NCI-H524 (cell line): ENCODE measurements at places on chromosomes 16 and 17.

DNA sequence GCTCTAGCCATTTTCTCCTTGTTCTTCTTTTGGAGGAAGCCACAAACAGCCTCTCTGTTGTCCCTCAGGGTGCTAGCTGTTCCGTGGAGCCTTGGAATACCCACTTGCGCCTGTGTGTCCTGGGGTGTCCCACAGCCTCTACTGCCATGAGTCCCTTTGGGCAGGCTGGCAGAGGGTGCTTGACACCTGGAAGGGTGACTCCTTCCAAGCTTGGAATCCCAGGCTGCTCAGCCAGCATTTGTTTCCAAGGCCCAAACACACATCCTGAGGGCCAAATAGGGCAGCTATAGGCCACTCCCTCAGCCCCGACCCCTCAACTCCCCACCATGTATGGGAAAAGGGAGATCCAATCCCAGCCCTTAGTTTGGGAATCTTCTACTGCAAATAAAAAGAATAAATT is 14.9 kb downstream of the ZNHIT3 start:
- DNase-seq = no peak

DNA sequence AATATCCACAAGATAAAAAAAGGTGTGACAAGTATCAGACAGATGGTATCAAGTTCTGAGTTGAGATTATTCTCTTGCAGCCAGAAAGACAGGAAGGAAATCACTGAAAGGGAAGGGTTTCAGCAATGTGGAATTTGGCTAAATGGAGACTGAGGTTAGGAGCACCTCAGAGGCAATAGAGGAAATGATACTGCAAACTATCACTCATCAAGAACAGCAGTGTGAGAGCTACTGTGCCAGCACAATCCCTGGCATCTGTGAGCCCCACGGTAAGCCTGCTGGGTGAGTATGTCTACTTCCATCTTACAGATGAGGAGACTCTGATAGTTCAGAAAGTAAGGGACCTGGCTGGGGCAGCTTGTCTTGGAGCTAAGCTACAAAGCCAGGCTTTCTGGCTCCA is 162.0 kb downstream of the SALL1 start:
- DNase-seq = no peak

GRCh38 chr17:27462714-27463113 is 6.5 kb downstream of the KSR1 start:
- DNase-seq = no peak

DNA sequence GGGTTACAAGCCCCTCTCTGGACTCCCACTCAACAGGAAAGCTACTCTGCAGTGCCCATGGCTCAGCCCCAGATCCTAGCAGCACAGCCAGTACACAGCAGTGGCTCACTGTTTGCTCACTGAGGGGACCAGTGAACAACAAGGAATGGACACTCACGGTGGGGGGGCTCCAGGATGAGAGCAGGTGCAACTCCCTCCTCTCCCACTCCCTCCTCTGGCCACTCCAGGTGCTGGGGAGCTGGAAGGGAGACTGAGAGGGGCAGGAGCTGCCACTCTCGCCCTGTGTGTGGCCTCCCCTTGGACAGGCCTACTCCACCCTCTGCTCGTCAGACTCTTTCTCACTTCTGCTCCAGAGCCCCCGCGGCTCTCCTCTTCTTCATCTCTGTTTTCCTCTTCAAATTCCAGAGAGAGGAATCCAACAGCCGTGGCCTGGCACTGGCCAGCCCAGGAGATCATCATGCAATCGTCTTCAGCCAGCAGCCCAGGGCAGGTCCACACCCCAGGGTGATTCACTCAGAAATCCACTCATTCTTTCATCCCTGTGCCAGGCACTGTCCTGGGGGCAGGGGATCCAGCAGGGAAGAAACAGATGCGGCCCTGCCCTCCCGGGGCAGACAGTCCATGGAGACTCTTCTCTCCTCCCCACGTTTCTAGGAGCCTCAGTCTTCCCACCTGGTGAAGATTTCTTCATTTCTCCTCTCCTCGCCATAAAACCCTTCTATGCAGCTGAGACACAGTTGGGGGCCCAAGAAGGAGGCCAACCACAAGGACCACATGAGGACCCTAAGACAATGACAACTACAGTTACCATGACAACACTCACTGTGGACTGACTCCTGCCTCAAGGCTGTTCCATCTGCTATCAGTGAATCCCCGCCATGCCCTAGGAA is 30.7 kb downstream of the CFAP20 start:
- DNase-seq = no peak

GRCh38 chr16:70267516-70267915 is 15.8 kb upstream of the EXOSC6 start:
- DNase-seq = peak; percentile 29

DNA sequence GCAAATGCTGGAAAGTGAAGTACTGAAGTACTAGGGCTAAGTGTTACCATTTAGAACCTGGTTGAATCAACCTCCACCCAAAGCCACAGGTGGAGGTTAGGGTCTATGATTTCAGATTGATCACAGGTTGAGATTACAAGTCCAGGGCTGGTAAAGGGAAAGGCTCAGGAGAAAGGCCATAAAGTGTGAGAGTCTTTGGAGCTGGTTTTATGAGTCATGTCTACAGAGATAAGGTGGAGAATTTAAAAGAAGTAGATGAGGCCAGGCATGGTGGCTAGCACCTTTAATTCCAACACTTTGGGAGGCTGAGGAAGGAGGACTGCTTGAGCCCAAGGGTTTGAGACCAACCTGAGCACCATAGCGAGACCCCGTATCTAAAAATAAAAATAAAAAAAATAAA is 221.7 kb upstream of the CDH11 start:
- DNase-seq = no peak

GRCh38 chr17:49260011-49260816 is 29.6 kb upstream of the PHOSPHO1 start:
- DNase-seq = peak; percentile 44

DNA sequence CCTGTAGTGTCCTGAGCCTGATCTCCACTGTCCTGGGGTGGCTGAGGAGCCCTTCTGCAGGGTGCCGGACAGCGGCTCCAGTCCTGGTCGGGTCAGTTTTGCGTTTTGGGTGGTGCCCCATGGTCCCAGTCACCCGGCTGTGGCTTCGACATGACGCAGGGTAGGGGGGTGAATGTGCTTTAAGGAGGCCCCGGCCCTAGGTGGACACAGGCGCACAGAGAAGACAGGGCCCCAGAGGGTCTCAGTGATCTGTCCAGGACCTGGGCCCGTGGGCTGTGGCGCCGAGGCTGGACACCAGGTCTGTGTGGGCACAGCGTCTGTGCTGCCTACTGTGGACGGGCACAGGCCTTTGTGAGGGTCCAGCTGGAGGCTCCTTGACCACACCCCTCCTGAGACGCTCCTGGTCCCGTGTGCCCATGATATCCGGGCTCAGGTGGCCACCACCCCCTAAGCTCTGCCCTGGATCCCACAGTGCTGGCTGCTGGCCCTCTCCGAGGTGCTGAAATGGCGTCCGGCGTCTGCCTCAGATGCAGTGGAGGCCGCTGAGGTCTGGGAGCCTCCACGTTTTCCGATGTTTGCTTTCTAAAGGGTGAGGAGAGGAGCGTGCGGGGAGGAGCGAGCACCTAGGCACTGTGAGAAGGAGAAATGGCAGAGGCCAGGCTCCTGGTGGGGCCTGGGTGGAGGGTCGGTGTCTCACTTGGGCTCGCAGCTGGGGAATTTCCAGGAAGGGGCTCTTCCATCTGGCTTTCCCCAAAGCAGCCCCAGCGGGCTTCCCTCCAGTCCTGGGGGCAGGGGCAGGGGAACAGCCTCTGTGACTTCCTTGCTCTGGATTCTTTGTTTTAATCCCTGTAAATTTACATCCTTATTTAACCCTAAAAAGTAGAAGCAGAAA is 56.1 kb upstream of the ACSF3 start:
- DNase-seq = peak; percentile 42

DNA sequence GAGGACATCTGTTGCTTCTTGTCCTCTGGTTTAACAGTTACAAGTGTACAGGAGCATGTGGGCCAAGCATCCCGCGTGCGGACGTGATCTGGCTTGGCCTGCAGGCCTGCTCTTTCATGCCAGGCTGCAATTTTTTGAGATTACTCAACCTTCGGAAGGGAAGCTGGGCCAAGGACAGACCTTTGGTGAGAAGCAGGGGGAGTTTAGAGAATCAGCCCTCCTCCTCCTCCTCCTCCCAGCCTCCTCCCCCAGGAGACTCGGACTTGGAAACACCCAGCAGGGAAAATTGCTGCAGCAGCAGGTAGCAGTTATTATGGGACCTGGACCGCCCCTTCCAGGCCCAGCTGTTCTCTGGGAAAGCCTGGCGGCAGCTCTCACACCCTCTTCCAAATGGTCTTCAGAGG is 5.1 kb upstream of the KLHL36 start:
- peak; percentile 90 for DNase-seq

DNA sequence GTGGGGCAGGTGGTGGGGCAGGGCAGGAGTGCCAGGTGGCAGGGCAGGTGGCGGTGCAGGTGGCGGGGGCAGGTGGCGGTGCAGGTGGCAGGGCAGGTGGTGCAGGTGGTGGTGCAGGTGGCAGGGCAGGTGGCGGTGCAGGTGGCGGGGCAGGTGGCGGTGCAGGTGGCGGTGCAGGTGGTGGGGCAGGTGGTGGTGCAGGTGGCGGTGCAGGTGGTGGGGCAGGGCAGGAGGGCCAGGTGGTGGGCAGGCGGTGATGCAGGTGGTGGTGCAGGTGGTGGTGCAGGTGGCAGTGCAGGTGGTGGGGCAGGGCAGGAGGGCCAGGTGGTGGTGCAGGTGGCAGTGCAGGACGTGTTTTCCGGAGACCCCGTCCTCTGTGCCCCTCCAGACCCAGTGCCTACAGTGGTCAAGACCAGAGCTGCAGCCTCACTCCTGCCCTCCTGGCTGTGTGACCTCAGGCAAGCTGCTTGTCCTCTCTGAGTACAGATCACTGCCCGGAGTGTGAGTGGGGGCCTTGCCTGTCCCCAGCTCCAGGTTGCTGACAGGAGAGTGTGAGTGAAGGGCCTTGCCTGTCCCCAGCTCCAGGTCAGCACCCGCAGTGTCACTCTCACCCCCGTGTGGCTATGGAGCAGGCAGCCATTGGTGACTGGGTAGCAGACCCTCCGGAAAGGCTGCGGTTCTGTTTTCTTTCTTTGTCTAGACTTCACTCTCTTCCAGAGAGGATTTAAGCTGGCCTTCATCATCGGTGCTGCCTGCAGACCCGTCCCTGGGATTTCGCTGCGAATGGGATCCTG is 16.1 kb upstream of the NPTX1 start:
- DNase-seq = no peak

- DNase-seq = no peak
Measured at GRCh38 chr16:88703486-88704309, 2.5 kb downstream of the RNF166 start.

DNA sequence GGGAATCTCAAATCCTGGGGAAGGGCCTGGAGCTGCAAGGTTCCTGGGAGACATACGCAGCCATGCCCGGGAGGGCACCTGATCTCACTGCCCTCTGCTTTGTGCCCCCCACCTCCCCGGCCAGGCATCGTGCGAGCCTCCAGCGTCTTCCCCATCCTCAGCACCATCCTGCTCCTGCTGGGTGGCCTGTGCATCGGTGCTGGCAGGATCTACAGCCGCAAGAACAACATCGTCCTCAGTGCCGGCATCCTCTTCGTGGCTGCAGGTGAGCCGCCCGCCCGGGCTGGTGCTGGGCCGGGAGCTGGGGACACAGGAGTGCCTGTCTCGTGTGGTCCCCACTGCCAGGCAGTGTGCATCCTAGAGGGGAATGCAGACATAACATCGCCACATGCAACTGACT is 19.6 kb upstream of the CACNG1 start:
- DNase-seq = no peak

GRCh38 chr17:11797803-11798202 is 199.5 kb downstream of the ZNF18 start:
- no peak for DNase-seq

GRCh38 chr16:56202036-56202435 is 10.7 kb downstream of the GNAO1 start:
- no peak for DNase-seq

DNA sequence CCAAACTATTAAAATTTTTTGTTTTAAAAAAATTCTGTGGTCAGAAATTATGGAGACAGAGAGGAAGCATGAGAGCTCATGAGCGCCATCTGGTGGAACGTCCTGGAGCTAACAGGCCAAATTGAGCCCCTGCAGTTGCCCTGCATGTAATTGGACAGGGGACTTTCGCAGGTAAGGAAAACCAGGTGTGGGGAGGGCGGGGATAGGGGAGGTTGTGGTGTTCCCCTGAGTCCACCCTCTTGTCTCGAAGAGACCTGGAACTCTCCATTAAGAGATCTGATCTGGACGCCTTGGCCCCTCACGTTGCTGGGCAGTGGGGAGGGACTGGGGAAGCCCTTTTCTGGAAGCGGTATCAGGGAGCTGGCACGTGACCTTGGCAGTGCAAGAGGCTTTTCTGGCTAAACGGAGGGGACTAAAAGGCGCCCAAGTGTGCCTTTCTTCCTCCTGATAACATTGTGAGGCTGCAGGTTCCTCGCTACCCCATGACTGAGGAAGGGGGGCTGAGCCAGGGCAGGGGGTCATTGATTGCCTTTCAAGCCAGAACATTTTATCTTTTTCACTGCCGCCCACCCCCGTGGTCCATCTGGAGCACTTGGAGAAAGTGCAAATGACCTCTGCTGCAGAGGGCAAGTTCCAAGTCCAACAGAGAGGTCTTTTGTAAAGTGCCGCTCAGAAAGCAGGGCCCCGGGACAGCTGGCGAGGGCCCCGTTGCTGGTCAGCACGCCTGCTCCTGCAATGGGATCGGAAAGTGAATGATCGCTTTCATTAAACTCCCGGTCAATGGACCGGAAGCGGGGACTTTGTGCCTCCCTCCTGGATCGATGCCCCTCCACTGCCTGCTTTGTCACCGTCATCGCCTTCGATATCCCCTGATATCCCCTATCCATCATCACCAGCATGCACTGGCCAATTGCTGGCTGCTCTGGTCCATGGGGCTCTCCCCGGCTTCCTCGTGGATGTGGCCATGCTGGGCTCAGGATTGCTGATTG is 18.4 kb downstream of the PDILT start:
- DNase-seq = peak; percentile 42

DNA sequence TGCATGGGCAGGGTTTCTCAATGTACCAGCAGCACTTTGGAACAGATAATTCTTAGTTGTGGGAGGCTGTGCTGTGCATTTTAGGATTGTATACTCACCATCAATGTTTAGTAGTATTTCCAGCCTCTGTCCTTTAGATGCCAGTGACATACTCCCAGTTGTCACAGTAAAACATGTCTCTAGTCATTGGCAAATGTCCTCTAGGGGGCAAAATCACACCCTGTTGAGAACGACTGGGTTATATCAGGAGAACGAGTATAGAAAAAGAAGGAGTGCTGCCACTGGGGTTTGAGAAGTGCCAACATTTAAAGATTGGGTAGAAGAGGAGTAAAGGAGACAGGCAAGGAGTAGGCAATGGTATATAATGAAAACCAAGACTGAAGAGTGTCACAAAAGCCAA is 37.9 kb upstream of the SMIM36 start:
- DNase-seq = peak; percentile 14

GRCh38 chr17:9235346-9235745 is 214.0 kb downstream of the NTN1 start:
- DNase-seq = no peak

GRCh38 chr17:43808076-43808475 is 24.9 kb downstream of the MPP3 start:
- DNase-seq = no peak

- no peak for DNase-seq
Measured at GRCh38 chr17:73446617-73447016, 134.8 kb upstream of the CDC42EP4 start.
